GM04503 (cell line): ENCODE measurements at places on chromosomes 4 and X.

GRCh38 chr4:128220286-128221235, 67.1 kb downstream of the PGRMC2 start:
- DNase-seq, result no peak

DNA sequence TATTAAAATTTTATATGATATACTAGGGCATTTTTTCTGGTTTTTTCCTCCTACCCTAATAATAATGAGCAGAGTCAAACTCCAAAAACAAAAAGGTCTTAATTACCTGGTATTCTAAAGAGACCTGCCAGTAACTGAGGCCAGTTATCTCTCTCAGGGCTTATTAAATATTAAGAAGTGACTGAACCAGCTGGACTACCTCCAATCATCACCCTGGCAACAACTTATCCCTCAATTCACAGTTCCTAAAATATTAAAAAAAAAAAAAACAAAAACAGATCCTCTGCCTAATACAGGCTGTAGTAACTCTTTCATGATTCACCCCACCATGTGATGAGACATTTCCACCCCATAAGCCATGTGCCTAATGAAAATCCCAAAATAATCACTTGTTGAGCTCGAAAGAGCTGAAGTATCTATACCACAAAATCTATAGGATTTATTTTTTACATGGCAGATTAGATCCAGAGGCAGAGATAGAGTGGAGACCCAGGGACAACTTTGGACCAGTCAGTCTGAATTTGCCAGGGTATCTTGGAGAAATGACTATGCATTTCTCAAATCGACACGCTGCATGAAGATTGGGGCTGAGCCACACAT, 698.0 kb downstream of the FAT4 start:
- DNase-seq, result no peak

GRCh38 chrX:20224814-20225487, 41.8 kb downstream of the RPS6KA3 start:
- DNase-seq, result no peak

DNA sequence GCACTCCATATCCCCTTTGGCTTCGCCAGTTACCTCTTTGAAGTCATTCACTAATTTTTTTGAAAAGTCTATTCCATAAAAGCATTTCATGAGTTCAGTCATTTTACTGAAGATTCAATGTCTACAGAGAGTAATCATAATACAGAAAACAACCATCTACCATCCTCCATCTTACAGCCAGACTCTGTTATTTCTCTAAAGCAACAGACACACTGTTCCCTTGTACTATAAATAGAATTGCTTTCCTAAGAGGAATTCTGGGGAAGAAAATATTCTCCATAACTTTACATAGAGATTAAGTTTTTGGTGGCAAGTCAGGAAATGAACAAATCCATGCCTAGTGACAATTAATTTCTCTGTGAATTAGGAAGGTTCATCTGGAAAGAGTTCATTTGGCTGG, 37.0 kb downstream of the XK start:
- no peak for DNase-seq

- DNase-seq, result no peak
Measured at GRCh38 chr4:187586892-187587291, 408.7 kb upstream of the ZFP42 start.

DNA sequence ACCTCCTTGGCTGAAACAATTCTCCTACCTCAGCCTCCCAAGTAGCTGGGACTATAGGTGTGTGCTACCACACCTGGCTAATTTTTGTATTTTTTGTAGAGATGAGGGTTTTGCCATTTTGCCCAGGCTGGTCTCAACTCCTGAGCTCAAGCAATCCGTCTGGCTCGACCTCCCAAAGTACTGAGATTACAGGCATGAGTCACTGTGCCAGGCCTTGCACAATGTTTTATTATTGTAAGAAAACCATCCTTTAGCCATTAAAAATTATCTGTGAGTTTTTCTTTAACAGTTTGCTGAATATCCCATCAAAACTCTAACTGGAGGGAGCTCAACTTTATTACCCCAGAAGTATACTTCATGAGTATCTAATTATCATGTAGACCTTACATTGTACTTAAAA, 900.3 kb downstream of the PCDH7 start:
- DNase-seq, result no peak

- DNase-seq, result no peak
Measured at GRCh38 chr4:4559596-4559995, 17.7 kb upstream of the STX18 start.

DNA sequence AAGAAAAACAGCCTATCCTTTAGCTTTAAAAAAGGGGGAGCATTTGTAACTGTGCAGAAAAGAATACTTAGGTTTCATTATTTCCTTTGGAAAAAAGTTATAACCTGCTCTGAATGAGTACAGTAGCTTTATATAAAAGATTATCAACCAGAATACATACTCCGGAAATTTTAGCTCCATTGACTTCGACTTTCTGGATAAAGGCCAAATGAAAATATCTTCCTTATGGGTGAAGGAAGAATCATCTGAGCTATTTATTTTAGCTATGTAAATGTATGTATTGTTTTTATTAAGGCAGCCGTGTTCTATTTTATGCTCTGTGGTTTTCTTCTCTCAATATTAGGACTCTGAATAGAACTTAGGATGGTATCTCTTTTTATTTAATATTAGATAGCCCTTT, 69.0 kb upstream of the ETNPPL start:
- no peak for DNase-seq

DNA sequence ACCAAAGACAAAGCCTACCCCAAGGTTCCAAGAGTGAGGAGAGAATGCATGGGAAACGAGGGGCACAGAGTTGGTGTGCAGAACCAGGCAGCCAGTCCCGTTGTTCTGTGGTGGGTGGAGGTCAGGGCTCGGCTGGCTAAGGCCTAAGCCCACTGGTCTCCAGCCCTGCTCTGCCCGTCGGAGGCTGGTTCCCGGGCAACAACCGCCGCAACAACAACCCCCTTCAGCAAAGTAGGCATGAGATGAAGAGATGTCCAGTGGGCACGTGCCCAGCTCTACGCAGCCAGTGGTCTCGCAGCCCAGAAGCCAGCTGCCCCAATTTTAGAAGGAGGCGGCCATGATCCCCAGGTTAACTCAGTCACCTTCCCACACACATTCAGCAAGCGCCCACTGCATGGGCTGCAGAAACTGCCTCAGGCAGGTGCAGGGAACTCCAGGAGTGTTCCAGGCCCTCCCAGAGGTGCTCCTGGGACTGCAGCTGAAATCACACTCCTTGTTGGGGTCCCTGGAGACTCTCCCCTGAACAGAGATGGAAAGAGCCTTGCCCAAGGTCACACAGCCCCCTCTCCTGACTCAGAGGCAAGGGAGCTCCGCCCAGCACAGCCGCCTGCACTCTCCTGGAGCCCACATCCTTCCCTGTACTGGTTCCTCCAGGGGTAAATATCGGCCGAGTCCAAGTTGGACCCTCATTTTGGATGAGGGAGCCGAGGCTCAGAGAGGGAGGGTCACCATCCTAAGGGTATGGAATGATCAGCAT, 25.4 kb upstream of the HTRA3 start:
- DNase-seq, result no peak

GRCh38 chr4:179836179-179837075, 2394.2 kb upstream of the AGA start:
- DNase-seq, result no peak

DNA sequence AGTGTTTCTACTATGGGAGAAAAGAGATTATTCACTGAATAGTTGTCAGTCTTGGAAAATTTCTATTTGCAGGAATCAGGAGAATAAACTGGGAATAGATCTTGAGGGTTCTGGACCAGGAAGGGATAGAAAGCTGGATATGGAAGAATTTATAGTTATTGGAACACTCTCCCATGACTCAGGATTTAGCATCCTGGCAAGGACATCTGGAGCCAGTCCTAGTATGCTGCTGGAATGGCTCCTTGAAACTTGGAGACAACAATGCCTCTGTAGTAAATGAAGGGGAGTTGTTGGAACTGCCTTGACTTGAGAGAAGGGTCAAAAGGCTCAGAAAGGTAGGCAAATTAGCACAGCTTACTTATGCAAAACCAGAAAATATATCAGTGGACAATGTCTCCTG, 23.5 kb upstream of the THOC2 start:
- DNase-seq, result no peak

- DNase-seq, result no peak
Measured at GRCh38 chr4:10442976-10443375, 14.2 kb downstream of the ZNF518B start.

DNA sequence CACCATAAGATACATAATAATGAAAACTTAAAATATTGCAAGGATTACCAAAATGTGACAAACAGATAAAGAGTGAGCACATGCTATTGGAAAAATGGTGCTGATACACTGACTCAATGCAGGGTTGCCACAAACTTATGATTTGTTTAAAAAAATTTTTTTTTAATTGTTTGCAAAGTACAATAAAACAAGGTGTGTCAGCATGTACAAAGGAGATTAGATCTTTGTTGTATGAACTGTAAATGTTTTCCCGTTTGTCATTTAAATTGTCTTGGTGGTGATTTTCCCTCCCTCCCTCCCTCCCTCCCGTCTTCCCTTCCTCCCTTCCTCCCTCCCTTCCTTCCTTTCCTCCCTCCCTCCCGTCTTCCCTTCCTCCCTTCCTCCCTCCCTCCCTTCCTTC, 31.4 kb downstream of the ANXA5 start:
- DNase-seq, result no peak

GRCh38 chr4:5385741-5386311, 322.5 kb downstream of the EVC2 start:
- DNase-seq, result no peak

GRCh38 chr4:3783693-3784306, 17.6 kb downstream of the ADRA2C start:
- DNase-seq, result no peak

DNA sequence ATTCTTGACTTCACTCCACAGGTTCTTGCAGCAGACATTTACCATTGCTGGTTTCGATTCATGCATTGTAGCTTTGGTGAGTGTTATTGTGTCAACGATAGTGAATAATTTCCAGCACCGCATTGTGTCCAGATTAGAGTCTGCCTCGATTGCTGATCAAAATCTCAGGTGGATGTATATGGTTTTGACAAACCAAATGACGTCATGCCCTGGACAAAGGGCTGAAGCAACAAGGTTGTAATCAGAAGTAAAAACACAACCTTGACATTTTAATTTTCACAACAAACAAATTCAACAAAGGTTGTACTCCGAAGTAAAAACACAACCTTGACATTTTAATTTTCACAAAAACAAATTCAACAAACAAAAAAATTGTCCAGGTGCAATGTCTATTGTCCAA, 81.1 kb upstream of the WWC2 start:
- DNase-seq, result no peak
